Psoas muscle (tissue), 8 donors: ENCODE measurements at places on chromosomes 2 and 18.

GRCh38 chr2:216259081-216259480 is 113.2 kb downstream of the MARCHF4 start:
- no peak for DNase-seq

DNA sequence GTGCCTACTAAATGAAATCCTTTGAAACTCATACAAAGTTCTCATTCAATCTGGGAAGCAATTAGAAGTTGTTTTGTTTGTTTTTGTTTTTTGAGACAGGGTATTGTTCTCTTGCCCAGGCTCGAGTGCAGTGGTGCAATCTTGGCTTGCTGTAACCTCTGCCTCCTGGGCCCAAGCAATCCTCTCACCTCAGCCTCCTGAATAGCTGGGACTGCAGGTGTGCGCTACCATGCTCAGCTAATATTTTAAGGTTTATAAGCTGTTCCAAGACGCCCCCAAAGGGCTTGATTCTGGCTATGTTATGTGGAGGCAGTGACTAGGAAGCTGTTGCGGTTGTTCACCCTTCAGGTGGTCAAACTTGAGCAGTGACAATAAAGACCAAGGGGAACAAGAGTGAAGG is 48.5 kb downstream of the NAB1 start:
- DNase-seq, result no peak

GRCh38 chr18:45167631-45168280 is 447.5 kb upstream of the SLC14A2 start:
- DNase-seq, result no peak

GRCh38 chr2:8534729-8535468 is 147.0 kb upstream of the ID2 start:
- DNase-seq, result peak; percentile 85

DNA sequence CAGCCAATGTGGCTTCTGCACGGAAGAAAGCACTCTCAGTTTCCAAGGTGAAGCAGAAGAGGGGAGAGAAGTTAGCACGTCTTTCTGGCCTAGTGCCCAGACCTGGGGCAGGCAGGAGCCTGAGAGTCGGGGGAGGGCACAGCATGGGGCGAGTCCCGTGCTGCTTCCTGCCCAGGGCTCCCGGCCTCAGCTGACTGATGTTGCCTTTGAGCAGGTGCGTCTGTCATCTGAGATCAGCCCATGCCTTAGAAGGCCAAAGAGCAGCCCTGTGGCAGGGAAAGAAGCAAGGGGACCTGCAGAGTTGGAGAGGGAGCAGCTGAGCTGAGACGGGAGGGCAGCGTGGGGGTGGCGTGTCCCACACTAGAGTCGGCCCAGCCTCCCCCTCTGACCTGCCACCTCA is 3.3 kb downstream of the KCNIP3 start:
- DNase-seq, result no peak
